ENCODE measurements at places on chromosomes 2 and 18.
A peak's percentile ranks its signal among the peaks of the same experiment; 100 is the strongest.

DNA sequence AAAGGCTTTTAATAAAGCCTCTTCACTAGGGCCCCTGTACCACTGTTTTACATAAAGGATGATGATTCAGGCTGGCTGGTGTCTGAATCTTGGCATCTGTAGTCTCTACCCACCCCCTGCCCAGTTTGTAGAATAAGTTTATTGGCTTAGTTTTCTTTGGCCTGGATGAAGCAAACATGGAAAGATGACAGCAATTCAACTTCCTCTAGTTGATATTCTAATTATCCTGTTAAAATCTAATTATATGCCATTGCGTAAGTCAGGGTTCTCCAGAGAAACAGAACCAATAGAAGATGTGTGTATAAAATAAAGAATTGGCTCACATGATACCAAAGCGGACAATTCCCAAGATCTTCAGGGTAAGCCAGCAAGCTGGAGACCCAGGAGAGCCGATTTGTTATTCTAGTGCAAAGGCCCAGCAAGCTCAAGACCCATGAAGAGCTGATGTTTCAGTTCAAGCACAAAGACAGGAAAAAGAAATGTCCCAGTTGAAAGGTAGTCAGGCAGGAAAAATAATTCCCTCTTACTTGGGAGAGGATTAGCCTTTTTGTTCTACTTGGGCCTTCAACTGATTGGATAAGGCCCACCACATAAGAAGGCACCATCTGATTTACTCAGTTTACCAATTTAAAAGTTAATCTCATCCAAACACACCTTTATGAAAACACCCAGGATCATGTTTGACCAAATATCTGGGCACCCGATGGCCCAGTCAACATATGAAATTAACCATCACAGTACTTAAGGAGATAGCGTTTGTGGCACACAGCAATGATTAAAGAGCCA is 82.6 kb upstream of the LYPD1 start:
- DNase-seq: no peak

DNA sequence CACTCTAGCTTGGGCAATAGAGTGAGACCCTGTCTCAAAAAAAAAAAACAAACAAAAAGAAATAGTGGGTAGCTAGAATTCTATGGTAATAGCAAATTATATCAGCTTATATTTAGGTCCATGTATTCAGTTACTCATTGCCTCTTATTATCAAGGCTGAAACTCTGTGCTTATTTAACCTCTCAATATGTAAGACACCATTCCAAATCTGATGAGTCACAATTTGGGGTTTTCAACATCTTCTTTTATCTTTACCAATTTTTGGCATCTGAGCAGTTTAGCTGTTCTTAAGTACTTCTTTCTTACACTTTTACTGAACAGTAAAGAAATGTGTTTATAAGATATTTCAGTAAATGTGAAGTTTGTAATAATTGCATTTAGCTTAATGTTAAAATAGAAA is 69.3 kb downstream of the TTC27 start:
- no peak for DNase-seq

DNA sequence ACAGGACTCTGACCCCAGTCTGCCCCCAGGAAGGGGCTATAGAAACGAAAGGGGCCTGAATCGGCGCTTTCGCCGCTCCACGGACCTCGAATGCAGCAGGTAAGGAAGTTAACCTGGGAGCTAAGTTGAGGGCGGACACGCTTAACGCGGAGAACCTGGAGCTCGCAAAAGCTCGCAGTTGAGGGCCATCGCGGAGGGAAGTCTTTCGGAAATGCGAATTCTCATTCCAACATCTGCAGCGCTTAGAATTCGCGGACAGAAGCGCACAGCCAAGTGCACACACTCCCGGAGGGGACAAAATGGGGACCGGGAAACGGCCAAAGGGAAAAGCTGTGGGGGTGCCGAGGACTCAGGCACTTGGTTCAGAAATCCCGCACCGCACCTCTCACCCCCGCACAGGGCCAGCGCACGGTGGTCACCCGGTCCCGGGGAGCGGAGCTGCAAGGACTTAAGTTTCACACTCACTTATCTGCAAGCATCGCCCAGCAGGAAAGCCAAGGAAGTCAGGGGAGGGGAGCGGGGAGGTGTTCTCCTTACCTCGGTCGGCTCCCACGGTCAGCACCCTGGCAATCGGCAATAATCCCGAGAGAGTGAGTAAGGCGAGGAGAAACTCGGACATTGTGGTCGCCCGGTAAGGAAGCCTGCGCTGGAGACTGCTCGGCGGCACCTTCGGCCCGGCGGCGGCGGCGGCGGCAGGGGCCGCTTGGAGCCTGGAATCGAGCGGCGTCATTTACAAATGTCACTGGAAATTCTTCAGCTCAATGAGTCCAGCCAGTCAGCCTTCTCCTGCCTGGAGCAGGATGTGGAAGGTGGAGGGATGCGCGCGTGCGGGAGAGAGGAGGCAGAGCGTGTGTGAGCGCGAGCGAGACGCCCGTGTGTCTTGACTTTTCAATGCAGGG is 456 bp downstream of the LRP1B start:
- DNase-seq: no peak

GRCh38 chr2:134713176-134713575 is 5.6 kb downstream of the TMEM163 start:
- no peak for DNase-seq

GRCh38 chr2:196546151-196546919 is 93.2 kb upstream of the CCDC150 start:
- no peak for DNase-seq

GRCh38 chr2:61193670-61194561 is 31.9 kb downstream of the C2orf74 start:
- DNase-seq: no peak

- DNase-seq: no peak
Measured at GRCh38 chr2:158966312-158966711, 2.1 kb upstream of the TANC1 start.

GRCh38 chr2:104476075-104476474 is 377.8 kb upstream of the POU3F3 start:
- DNase-seq: no peak

- no peak for DNase-seq
Measured at GRCh38 chr2:170716851-170717598, 1.9 kb downstream of the SP5 start.

- no peak for DNase-seq
Measured at GRCh38 chr2:179691235-179691634, 170.2 kb downstream of the ZNF385B start.

- DNase-seq: no peak
Measured at GRCh38 chr2:153476491-153476815, 2.1 kb downstream of the RPRM start.

DNA sequence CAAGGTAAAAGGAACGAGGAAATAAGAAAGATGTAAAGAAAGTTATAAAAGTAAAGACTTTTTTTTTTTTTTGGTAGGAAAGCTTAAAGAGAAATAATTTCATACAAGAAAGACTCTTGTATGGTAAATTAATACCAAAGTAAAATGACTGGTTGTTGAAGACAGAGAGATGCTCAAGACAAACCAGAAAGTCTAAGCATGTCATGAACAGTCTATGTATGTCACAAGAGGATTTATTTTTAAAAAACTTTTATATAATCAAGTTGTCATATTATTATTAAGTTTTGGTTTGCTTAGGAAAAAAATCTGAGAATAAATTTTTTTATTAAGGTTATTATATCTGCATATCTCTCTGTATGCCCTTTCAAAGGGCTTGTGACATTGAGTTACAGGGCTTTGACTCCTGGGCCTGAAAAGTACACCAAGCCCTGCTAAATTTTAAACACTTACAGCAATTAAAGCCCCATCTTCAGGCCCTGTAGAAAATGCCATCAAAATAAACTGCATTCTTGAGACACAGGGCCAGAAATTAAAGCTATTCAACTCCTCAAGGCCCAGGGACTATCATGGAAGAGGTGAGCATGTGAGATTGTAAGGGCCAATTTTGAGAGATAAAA is 10.9 kb upstream of the SGPP2 start:
- DNase-seq: no peak

- peak; percentile 35 for DNase-seq
Measured at GRCh38 chr18:75727456-75727855, 300.0 kb upstream of the SMIM21 start.

- DNase-seq: no peak
Measured at GRCh38 chr2:191836471-191836852, 10.4 kb downstream of the CAVIN2 start.

DNA sequence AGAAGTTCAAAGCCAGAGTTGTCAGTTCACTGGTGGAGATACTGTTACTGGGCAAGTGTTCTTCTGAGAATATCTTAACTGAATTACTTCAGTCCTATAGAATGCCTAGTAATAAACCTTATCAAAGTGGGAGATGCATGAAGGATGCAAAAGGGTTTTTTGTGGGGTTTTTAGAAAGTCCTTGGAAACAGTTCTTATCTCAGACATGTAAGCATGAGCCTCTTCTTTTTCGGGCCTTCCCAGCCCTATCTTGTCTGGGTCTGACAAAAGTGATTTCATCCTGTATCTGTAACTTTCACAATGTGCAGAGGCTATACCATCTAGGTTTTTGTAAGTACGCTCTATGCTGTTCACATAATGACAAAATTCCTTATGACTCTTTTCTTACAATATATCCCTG is 255.5 kb downstream of the MYO3B start:
- no peak for DNase-seq

GRCh38 chr18:58536534-58537271 is 92.2 kb downstream of the ALPK2 start:
- DNase-seq: no peak

DNA sequence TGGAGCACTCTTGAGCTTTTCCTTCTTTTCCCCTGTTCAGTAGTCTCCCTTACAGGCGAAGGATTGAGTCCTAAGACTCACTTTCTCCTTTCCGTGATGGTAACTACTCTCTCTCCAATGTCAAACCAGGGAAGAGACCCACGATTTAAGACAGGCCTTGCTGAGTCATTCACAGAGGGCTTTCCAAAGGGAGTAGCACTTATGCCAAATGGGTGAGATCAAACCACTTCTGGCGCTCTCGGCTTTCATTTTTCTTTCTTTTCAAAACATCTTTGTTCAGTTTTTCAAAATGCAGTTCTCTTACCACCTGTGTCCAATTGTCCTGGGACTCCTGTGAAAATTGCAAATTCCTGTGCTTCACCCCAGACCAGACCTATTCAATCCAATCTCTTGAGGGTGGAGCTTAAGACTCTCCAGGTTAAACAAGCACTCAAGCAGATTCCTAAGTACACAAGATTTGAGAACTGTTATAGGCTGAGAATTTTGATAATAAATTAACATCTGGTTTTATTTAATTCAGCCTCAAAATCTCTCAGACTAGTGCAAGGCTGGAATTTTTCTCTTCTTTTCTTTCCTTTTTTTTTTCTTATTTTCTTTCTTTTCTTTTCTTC is 14.4 kb upstream of the MRPL19 start:
- DNase-seq: no peak

GRCh38 chr18:41372046-41372665 is 582.9 kb upstream of the PIK3C3 start:
- DNase-seq: no peak

- DNase-seq: no peak
Measured at GRCh38 chr2:218582076-218582475, 13.4 kb downstream of the CNOT9 start.

DNA sequence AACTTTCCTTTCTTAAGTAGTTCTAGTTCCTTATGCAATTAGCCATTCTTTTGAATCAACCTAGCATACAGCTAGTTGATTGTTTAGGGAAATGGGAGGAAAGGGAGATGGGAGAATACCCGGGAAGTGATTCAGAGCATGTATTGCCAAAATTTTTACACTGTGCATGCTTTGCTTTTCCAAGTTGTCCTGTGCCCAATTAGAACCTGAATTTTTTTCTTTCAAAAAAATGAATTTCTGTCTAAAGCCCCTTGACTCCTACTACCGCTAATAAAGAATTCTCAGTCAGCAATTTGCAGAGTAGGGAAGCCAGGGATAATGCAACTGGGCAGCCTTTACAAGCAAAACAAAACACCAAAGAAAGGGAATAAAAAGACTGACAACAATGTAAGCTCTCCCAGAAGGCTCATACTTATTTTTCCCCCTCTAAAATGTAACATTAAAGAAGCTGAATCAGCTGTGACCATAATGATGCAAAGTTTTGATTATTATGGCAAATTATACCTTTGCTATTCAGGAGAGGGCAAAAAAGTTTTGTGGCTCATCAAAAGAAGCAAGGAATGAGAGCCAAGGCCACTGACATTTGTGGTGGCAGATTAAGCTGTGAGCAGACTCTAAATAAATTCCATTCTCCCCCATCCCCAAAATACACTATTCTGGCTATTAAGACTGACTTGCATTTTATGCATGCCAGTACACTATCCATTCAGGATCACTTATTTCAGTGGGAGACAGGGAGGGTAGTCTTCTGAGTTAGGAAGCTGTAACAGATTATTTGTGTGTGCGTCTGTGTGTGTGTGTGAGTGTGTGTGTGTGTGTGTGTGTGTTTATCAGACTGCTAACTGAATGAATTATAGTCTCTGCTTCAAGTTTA is 174.3 kb downstream of the ERBB4 start:
- no peak for DNase-seq

- no peak for DNase-seq
Measured at GRCh38 chr2:239053801-239054503, 206.1 kb downstream of the TWIST2 start.

DNA sequence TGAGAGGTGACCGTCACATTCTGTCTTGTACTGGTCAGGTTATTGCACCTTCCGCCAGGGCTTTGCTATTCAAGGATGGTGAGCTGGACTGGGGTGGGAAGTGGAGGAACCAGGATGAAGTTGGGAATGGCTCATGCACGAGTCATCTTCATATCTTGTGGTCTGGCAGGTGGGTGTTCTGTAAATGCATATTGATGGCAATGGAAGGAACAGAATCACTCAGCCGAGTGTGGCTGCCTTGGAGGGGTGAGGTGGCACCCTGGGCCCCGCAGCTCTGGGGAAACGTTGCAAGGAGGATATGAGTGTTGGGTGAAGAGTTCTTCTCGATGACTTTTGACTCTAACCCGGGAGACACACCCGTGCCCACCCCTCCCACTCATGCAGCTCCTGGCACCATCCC is 1.2 kb downstream of the NEU2 start:
- DNase-seq: no peak

- no peak for DNase-seq
Measured at GRCh38 chr18:3425446-3425845, 24.5 kb upstream of the TGIF1 start.

DNA sequence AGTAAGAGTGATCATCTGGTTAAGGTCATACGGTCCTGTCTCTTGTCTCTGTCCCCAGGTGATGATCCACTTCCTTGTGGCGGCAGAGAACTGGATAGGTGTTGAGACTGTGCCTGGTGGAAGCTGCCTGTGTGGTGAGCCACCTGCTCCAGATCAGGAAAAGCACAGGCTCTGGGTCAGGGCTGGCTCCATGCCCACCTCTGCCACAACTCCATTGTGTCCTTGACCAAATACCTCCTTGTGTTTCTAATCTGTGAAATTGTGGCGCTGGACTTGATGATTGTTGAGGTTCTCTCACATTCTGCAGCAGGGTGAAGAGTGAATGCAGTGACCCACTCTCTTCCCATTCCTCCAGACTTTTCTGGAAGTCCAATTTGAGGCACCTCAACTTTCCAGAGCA is 45.7 kb upstream of the EN1 start:
- no peak for DNase-seq

GRCh38 chr2:98269274-98269673 is 77.0 kb upstream of the CNGA3 start:
- peak; percentile 62 for DNase-seq

GRCh38 chr2:37920570-37920969 is 4.5 kb upstream of the RMDN2 start:
- DNase-seq: no peak

Measured in HT-29 (cell line).